Left hindlimb (tissue), 1 donor: ENCODE measurements at places on chromosomes 16 and 17.
A peak's percentile ranks its signal among the peaks of the same experiment; 100 is the strongest.

- DNase-seq: no peak
Measured at GRCh38 chr17:45116434-45117016, 15.8 kb downstream of the PLCD3 start.

DNA sequence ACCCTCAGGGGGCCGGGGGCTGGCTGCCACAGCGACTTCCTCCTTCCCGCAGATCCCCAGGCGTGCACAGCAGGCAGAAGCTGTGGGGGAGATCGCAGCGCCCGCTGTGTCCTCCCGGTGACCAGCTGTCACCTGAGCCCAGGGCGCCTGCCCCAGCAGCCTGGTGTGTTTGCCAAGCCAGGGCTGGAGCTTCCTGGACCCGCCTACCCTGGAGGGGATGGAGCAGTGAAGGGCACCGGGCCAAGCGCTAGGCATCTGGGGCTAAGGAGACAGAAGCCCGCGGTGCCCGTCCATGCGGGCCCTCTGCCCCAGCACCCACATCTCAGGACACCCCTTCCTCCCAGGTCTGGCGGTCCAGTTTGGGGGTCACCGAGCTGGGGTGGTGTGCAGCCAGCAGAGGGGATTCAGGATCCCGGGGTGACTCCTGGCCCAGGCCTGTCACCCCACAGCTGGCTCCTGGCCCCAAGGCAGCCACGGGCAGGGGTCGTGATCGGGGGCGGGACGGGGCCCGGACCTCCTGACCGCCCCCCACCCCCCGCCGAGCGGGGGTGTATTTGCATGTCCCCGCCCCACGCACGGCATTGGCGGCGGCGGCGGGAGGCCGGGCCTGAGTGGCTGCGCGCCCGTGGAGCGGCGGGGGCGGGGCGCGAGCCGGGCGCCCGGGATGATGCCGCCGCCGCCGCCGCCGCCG is at the start of gene RAB26:
Gene RAB26 (plus strand): TSS at position 645 of the 691 bp plus-strand sequence. CDS start 159 bp downstream, outside the sequence.
- DNase-seq: peak; percentile 81

DNA sequence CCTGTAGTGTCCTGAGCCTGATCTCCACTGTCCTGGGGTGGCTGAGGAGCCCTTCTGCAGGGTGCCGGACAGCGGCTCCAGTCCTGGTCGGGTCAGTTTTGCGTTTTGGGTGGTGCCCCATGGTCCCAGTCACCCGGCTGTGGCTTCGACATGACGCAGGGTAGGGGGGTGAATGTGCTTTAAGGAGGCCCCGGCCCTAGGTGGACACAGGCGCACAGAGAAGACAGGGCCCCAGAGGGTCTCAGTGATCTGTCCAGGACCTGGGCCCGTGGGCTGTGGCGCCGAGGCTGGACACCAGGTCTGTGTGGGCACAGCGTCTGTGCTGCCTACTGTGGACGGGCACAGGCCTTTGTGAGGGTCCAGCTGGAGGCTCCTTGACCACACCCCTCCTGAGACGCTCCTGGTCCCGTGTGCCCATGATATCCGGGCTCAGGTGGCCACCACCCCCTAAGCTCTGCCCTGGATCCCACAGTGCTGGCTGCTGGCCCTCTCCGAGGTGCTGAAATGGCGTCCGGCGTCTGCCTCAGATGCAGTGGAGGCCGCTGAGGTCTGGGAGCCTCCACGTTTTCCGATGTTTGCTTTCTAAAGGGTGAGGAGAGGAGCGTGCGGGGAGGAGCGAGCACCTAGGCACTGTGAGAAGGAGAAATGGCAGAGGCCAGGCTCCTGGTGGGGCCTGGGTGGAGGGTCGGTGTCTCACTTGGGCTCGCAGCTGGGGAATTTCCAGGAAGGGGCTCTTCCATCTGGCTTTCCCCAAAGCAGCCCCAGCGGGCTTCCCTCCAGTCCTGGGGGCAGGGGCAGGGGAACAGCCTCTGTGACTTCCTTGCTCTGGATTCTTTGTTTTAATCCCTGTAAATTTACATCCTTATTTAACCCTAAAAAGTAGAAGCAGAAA is 56.1 kb upstream of the ACSF3 start:
- DNase-seq: peak; percentile 51

GRCh38 chr17:44307387-44308186 is 814 bp upstream of the RUNDC3A start:
- DNase-seq: no peak

DNA sequence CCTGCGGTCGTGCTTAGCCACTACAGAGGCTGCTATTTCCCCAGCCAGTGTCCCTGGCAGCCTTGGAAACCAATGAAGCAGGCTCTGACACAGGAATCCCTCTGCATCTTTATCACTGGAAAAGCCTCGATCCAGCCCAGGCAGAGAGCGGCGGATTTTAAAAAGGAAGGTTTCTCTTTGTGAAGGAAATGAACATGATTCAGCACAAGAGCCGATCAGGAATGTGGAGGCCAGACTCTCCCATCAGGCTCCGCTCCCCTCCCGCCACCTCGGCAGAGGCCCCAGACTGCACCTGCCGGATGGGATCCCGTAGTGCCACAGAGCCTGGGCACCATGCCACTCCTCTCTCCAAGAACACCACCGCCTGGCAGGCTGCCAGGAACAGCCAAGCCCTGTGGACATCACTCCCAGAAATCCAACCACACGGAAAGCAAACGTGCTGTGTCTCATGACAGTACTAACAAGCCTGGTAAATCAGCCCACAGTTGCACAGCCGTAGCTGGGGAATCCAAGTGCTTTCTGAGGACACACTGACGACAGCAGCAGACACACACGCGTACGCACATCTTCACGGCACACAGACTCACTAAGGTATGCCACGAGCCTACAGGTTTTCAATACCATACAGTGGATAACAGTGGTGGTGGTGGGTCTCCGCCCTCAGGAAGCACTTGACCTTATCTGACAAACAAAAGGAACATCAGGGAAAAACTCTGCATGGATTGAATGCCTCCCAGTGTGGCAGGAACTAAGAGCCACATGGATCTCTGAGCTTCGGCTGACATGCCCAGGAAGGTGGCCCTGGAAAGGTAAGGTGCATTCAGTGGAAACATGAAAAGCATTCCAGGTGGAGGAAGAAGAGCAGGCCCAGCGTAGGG is 5.4 kb downstream of the LRRC75A start:
- DNase-seq: peak; percentile 80

GRCh38 chr16:62644030-62644812 is 608.0 kb upstream of the CDH8 start:
- DNase-seq: no peak

- DNase-seq: no peak
Measured at GRCh38 chr16:26697807-26698206, 368.9 kb upstream of the C16orf82 start.

- no peak for DNase-seq
Measured at GRCh38 chr16:28290859-28291254, 1.5 kb upstream of the SBK1 start.

DNA sequence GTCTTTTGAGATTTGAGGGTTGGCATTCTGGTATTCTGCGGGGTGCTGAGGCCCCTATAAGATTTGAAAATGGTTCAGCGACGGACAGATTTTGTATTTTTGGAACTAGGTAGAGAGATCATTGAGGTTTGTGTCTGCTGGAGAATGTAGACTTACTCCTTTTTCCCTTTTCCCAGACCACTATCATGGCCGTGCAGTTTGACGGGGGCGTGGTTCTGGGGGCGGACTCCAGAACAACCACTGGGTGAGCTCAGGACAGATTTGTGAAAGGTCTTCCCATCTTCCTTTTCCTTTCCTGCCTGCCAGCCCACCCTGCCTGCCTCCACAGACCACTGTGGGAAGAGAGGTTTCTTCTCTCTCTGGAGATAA is 572 bp downstream of the PSMB6 start:
- DNase-seq: no peak

DNA sequence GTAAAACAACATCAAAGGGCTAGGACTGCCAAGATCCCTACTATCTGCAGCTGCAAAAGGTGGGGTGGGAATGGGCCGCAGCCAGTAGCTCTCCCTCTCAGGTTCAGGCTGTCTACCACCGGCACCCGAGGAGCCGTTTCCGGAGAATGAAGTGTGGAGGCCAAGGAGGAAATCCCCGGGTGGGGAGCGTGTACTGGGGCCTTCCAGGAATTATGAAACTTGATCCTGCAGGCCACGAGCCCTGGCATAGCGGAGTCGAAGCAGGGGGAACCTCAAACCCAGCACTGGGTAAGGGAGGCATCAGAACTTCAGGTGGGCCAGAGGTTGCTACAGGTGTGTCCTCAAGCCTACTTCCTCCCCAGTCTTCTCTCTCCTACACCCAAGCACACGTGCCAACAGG is 5.1 kb downstream of the INPP5K start:
- peak; percentile 62 for DNase-seq

DNA sequence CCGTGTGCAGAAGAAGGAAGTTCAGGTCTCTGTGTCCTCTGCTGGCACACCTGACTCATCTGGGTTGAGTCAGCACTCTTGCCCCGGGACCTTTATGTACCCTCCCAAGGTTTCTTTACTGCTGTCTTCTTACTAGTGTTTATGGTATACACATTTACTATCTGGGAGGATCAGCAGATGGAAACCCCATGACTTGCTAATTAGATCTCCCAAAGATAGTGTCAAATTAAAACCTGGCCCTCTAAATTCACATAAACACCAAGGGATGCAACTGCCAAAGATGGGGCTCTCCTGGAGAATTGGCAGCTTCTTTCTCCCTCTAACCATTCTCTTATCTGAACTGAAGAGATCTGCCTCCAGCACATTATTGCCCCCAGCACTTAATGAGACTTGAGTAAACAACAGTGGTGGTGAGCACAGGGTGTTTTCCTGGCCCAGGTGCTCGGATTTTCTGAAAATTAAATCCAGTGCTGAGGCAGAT is 718.1 kb upstream of the SOX9 start:
- no peak for DNase-seq

DNA sequence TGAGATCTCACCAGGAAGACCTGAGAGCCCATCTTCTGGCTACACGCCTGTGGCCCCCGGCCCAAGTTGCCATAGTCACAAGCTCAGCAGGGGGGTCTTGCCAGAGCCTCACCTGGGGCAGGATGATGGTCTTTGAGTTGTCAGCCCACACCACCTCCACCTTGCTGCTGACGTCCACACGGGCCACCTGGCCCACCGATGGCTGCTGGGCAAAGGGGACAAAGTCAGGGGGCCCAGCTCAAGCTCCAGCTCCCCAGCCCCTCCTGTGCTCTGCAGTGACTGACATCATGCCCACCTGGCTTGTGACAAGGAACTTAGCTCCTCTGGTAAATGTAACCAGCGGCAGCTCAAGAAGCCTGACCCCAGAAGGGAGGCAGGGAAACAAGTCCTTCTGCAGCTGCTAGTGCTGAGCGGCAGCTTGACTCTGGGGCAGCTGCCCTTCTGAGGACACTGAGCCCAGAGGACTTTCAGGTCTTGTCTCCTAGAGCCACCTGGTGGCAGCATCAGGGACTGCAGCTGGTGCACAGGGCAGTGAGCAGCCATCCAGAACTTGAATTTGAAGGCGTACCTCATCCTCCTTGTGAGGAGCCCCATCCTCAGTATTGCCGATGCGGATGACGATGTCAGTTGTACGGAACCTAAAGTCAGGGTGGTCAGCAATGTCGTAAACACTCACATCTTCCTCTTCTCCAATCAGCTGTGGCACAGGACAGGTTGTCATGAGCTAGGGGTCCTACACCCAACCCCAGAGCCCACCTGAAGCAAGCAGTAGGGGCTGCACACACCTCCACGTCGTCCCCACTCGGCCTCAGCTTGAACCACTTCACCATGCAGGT is 13.5 kb downstream of the SPHK1 start:
- peak; percentile 85 for DNase-seq

DNA sequence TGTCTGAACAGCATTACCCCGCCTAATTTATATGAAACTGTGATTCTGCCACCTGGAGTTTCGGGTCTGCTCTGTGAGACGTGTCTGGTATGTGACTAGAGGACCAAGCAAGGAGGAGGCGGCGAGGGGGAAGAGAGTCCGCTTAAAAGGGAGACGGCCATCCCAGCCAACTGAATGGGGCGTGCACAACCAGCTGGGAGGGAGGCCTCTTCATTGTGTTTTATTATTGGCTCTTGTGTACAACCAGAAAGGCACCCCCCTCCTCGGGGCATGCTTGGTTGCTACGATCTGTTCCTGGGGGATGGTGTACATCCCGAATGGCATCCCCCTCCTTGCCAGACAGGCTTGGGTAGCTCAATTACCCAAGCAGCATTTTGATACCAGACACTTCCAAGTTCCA is 384.5 kb upstream of the SALL1 start:
- no peak for DNase-seq

- DNase-seq: no peak
Measured at GRCh38 chr16:68298907-68299561, 11.7 kb downstream of the SLC7A6OS start.

- DNase-seq: no peak
Measured at GRCh38 chr16:68147444-68147843, 62.3 kb downstream of the NFATC3 start.

- no peak for DNase-seq
Measured at GRCh38 chr16:57299009-57299718, 14.7 kb upstream of the PLLP start.

DNA sequence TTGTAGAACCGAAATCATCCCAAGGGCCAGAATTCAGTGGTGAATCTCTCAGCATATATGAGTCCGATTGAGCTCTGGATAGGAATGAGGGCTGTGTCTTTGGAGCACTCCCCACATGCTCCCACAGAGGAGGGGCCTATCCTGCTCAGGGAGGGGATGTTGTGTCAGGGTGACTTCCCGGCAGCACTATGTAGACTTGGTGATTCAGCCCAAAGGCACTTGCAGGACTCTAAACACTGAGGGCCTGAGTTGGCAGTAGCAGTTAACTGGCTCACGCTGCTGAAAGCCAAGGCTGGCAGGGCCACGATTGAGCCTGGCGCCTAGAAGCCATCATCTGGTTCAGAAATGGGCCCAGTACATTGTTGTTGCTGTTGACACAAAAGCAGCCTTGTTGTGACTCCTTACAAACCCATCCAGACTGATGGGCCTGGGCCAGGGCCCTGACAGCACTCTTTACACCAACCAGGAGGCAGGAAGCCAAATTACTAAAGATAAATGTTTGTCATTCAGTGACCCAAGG is 31.9 kb downstream of the NMT1 start:
- peak; percentile 60 for DNase-seq

DNA sequence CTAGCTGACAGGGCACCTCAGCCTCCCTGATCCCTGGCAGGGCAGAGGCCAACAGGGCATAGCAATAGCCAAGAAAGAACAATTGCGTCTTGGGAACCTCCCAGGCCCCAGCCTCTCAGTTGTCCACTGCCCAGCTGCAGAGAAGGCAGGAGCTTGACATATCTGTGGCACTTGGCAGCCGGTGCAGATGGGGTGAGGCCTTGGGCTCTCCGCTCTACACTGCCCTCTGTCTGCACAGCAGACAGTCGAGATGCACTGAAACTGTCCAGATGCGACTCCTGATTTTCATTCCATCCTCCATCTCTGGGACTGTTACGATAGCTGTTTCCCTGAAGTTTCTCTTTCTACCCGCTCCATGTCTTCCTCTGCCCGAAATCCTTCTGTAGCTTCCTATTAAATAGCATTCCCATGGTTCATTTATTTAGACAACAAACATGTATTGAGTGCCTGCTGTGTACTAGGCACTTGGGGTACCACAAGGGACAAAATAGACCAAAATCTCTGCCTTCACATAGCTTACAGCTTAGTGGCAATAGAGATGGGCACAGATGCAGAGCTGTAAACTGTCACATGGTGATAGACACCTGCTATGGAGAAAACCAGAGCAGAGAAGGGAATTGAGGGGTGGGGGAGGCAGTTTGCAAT is 3.3 kb downstream of the POLR3E start:
- DNase-seq: no peak
